GM23338 (cell line): ENCODE measurements at places on chromosomes 3 and 15. TPM values are rescaled to one million over a fixed set of nuclear protein-coding genes. Genes with fewer than 3 reads are reported as not detected.

Gene GP9
- not detected in 2 replicates for total RNA-seq

Gene OXSM
- total RNA-seq: 2.2 and 4.6 TPM in 2 replicates

DNA sequence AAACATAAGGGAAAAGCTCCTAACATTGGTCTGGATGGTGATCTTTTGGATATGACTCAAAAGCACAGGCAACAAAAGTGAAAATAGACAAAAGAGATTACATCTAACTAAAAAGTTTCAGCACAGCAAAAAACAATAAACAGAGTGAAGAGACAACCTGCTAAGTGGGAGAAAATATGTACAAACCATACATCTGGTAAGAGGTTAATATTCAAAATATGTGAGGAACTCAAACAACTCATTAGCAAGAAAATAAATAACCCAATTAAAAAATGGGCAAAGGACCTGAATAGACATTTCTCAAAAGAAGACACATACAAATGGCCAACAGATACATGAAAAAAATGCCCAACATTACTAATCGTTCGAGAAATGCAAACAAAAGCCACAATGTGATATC is 19.0 kb upstream of the NR1I2 start:
- no peaks in the 10 kb centered on the region for H3K4me1 ChIP-seq
- DNase-seq: no peak
- H3K27ac ChIP-seq: no peak overlapping the region

GRCh38 chr15:60819860-60820259 is 340.9 kb upstream of the ICE2 start:
- peaks cover 33% of the 10 kb centered on the region for H3K4me1 ChIP-seq
- H3K27ac ChIP-seq: no peak overlapping the region
- no peak overlapping the region for H3K4me3 ChIP-seq

DNA sequence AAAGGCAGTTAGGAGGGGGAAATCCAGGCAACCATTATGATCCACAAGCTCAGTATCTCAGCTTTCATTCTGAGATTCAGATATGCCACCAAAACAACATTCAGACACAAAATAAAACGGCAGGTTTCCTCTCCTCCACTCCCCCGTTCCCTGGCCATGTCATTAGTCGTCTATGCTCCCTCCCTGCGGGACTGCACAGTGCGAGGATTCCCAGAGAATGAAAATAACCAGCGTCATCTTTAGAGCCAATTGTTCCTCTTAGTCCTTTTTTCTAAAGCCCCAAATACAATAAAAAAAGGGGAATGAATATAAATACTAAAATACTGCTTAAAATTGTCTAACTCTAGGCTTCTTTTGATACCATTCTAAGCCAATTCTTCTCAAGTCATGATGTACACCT is 7.8 kb upstream of the SLCO3A1 start:
- H3K36me3 ChIP-seq: no peaks in the 10 kb centered on the region
- no peak for DNase-seq
- 0 out of 2 replicates have a peak, but pooled peaks cover under 1% of the 10 kb centered on the region for H3K4me1 ChIP-seq
- H3K27ac ChIP-seq: no peak overlapping the region
